Spinal cord (tissue), 10 donors: ENCODE measurements at places on chromosomes 3 and 15. TPM values are rescaled to one million over a fixed set of nuclear protein-coding genes. Genes with fewer than 3 reads are reported as not detected.

DNA sequence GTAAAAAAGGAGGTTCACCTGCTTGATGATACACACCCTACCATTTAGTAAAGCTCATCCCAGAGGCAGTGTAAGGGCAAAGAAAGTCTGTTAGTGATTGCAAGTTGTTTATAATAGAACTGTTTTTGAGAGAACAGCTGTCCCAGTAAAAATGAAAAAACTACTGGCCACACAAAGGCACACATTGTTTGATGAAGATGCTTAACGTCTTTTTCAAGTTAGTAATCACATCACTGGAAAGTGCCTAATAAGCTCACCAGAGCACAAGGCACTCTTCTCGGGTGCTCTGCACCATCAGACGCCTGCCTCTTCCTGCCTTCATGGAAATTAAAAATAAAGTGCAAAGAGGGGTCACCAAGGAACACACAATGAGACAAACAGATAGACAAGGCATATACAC, 186.9 kb downstream of the PDZRN3 start:
- DNase-seq: no peak

GRCh38 chr15:79086814-79087213, 3.8 kb downstream of the RASGRF1 start:
- no peak for DNase-seq

GRCh38 chr3:103919327-103919726, 1447.4 kb upstream of the ALCAM start:
- no peak for DNase-seq

- no peak for DNase-seq
Measured at GRCh38 chr3:187985647-187986046, 168.3 kb upstream of the LPP start.

Gene AP3B2
- 36.4 TPM for total RNA-seq

Gene LRRC31
- total RNA-seq: 1.4 TPM
